Omental fat pad (tissue), 4 donors: ENCODE measurements at places on chromosomes 12 and 14.

GRCh38 chr12:57839996-57840395, 6.5 kb downstream of the CTDSP2 start:
- DNase-seq, result no peak

GRCh38 chr14:70392676-70393075, 24.2 kb downstream of the SYNJ2BP start:
- DNase-seq, result no peak

- DNase-seq, result no peak
Measured at GRCh38 chr12:83390186-83390585, 703.5 kb downstream of the TMTC2 start.

DNA sequence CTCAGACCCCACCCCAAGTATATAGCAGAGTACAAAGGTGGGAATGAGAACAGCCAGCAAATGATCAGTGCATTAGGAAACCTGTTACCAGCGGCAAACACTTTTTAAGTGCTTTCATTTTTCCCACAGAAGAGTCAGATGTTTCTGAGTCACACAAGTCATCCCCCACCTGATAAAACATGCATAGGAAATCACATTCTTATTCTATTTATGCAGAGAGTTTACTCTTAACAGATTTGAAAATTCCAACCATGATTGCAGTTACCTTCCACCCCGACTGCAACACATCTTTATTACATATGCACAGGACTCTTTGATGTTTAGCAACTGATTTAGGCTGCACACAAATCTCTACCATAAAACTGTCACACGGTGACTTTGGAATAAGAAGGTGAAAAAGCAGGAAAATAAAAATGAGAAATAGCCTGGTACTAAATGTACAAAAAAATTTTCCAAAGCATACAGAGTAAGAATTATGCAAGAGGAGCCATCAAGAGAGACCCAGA, 236.4 kb downstream of the PAWR start:
- DNase-seq, result no peak

GRCh38 chr12:85016413-85016812, 19.7 kb downstream of the TSPAN19 start:
- DNase-seq, result no peak

- DNase-seq, result no peak
Measured at GRCh38 chr12:72748971-72749370, 476.8 kb downstream of the TRHDE start.

DNA sequence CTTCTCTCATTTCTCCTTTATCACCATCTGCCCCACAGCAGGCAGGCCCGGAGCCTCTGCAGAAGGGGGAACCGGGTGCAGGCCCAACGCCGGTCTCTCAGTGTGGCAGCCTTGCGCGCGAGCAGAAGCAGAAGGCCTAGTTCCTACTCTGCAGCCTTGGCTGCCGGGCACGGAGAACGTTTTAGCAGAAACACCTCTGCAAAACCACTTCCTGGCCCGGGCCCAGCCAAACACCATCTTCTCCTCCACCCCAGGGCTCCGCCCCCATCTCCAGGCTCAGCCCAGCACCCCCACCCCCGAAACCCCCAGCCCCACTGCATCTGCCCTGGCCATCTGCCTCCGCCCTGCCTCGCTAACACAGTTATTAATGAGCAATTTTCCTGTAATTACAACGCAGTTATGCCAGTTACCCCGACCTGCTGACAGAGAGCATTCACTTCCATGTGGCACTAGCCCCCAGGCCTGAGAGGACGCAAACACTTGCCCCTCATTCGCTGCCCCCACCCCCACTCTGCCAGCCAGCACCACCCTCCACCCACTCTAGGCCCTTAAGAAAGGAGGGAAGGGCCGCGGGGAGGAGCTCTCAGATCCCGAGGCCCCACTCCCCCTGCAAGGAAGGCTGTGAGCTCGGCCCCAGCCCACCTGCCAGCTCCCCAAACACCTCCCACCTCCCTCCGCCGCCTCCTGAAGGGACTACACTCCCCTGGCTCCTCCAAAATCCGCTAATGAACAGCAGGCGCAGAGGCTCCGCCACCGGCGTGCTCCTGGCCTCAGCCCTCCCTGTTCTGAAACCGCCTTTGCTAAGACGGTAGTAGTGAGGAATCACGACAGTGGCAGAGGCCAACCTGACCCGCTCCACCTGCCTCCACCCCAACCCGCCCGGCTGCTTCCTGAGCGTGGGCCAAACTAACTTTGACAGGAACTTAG, 44.7 kb upstream of the FBRSL1 start:
- DNase-seq, result no peak

- DNase-seq, result no peak
Measured at GRCh38 chr14:51972566-51972965, 16.8 kb upstream of the RTRAF start.

DNA sequence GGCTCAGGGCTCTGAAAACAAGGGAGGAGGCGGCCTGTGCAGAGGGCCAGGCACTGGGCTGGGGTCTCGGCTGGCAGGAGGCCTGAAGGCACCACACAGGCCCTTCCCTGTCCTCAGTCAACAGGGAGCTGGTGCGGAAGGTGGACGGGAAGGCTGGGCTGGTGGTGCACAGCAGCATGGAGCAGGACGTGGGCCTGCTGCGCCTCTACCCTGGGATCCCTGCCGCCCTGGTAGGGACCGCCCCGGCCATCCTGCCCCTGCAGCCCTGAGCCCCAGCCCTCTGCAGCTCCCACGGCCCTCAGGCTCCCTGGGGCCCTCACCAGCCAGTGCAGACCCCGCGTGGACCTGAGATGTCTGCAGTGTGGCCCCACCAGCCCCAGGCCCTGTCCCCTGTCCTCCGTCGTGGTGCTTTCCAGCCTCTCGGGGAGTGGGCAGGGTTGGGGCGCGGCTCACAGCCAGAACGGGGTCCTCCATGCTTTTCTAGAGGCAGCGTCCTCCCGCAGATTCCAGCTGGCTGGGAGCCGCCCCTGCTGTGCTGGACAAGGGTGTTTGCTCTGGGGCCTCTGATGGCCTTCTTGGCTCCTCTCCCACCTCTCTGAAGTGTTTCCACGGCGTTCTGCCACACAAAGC, 18.1 kb downstream of the ASPG start:
- no peak for DNase-seq
